ENCODE measurements at places on chromosomes 6 and 20.

GRCh38 chr6:7151381-7151780 lies 43.6 kb downstream of the RREB1 start:
- no peak for DNase-seq

DNA sequence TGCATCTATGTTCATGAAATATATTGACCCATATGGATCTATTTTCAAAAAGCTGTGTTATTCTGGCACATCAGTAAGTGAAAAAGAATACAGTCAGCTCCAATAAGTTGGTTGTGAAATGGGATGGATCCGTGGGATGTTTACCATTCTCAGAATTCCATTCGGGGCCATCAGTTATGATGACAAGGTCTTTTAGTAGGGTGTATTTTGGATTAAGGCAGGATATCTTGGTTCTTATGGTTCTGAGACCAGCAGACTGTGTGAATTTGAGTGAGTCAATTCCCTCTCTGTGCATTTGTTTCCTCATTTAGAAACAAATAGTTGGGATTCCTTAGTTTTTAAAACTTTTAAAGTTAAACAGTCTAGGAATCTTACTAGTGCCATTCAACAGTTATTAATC lies 287.4 kb downstream of the CD109 start:
- DNase-seq = no peak

- peak; percentile 21 for DNase-seq
Observed at GRCh38 chr6:168906391-168906790, 347.3 kb downstream of the THBS2 start.

DNA sequence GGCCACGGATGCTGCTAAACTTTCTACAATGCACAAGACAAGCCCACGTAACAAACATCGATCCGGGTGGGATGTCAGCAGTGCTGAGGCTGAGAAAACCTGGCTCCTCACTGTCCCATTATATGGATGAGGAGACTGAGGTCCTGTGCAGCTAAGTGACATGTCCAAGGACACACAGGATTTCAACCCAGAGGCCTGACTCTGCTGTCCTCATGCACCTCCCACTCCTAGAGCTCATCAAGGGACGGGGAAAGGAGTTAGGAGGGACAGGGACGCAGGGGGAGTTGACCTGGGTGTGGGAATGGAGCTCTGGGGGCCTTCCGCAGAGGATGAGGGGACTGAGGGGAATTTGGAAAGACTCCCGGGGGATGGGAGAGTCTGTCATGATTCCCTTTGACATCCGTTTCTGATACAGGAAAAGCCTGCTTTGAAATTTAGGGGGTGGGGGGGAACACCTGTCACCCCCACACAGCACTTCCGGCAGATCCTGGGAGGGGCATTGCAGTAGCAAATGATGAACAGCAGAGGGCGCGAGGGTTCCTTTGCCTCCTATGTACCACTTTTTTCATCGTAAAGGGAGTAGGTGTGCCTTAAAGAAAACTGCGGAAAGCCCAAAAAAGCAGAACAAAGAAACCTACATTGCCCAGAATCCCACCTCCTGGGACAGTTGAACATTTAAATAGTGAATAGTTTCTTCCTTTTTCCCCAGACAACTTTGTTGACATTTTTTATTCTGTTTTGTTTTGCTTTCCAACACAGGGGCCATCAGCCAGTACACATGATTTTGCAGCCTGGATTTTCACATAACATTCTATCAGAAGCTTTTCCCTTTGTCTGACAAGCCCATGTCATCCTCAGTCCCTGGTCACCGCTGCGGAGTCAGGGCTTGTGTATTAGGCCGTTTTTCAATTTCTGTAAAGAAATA lies 48.6 kb downstream of the SLC2A10 start:
- peak; percentile 56 for DNase-seq

DNA sequence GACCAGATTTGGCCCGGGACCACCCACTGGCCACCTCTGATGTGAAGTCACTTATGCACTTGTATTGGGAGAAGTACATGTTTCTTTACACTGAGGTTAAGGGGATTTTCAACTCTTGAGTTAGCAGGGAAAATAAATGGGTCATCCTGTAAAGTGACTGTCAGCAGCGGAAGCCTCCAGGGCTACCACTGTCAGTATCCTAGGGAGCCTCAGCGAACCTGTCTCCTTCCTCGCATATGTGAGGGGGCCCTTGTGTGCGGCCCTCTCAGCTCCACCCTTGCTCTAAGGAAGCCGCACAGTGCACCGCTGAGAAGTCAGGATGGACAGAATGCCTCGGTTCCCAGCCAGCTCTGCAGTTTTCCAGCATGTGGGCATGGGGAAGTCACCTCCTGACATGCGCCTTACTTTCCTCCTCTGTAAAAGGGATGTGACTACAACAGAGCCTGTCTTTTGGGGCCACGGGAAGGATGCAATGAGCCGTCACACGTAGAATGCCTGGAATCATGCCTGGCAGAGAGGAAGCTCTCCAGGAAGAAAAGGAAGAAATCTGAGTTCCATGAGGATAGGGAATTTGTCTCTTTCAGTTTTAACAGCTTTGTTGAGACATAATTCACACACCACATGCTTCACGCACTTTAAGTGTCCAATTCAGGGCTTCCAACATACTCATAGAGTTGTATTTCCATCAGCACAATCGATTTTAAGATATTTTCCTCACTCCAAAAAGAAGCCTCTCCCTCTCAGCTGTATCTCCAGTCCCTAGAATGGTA lies 115.4 kb downstream of the SYCP2 start:
- no peak for DNase-seq
